ENCODE measurements at places on chromosomes 6 and 20.

DNA sequence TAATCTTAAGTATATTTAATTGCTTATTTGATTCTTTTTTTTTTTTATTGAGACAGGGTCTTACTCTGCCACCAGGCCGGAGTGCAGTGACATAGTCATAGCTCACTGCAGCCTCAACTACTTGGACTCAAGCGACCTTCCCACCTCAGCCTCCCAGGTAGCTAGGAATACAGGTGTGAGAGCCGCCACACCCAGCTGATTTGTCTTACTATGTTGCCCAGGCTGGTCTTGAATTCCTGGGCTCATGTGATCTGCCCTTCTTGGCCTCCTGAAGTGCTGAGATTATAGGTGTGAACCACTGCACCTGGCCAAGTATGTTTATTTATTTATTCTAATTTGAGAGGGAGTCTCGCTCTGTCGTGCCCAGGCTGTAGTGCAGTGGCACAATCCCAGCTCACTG, 38.2 kb downstream of the PTPN1 start:
- no peak for DNase-seq

- DNase-seq = peak; percentile 22
These were observed 208.8 kb downstream of the RNF144B start for GRCh38 chr6:18595774-18596530.

- no peak for DNase-seq
These were observed 153.6 kb downstream of the BMP2 start for GRCh38 chr20:6920991-6921613.

DNA sequence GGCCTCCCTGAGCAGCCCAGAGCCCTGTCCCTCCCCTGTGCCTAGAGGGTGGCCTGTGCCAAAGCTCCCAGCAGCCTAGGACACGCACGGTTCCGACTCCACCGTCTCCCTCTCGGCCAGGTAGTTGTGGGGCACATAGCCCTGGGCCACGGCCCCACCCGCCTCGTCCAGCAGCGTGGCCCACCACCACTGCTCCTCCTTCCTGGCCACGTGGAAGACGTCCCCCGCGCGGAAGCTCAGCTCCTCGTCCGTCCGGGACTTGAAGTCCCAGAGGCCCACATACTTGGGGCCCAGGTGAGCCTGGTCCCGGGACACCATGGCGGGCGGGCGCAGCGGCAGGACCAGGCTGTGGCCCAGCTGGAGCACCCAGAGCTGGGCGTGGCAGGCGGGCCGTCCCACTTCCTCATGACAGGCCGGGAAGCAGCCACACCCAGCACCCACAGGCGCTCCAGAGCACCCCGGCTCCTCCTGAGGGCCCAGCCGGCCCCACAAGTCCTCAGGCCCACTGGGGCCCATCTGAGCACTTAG, at the start of gene PTK6:
Gene PTK6, minus strand, starts transcription at position 380 of the 528 bp plus-strand sequence. Its CDS starts 62 bp downstream, at position 318.
- no peak for DNase-seq

- DNase-seq = no peak
These were observed 105.3 kb upstream of the TAB2 start for GRCh38 chr6:149212206-149212605.

- DNase-seq = no peak
These were observed 18.6 kb upstream of the MYT1 start for GRCh38 chr20:64145458-64146300.

DNA sequence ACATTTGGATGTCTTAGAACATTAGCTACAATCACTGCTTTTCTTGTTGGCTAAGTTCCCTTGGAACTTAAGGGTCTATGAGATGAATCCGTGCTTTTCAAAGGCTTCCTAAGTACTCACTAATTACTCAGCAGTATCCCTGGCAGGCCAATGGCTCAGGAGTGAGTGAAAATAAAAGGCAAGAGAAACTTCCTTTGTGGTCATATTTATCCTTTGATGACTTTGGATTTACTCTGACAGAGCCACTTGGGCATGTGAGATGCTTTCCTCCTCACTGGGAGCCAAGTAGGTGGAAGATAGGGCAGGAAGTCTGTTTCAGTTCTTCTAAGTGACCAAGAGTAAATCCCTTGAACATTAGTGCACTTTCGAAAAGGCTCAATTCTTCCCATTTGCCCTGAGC, 224.3 kb upstream of the FOXA2 start:
- no peak for DNase-seq

DNA sequence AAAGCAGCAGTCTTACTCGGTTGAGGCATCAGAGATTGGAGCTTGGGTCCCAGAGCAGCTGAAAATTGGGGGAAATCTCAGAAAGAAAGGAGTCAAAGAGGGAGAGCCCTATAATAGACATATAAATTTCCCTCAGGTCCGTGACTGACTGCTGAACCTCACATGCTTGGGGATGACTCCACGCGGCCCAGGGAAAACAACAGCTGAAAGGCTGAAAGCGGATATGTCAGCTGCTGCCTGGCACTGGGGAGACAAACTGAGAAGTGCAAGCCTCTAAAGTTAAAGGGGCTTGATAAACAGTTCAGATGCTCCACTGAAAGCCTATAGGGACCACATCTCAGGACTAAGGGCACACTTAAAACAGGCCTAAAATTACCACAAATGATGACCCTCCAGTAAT, 255.9 kb upstream of the RIN2 start:
- no peak for DNase-seq

- no peak for DNase-seq
These were observed 827.5 kb upstream of the CITED2 start for GRCh38 chr6:140201787-140202458.

GRCh38 chr6:83097675-83098074, 30.2 kb downstream of the DOP1A start:
- DNase-seq = no peak

DNA sequence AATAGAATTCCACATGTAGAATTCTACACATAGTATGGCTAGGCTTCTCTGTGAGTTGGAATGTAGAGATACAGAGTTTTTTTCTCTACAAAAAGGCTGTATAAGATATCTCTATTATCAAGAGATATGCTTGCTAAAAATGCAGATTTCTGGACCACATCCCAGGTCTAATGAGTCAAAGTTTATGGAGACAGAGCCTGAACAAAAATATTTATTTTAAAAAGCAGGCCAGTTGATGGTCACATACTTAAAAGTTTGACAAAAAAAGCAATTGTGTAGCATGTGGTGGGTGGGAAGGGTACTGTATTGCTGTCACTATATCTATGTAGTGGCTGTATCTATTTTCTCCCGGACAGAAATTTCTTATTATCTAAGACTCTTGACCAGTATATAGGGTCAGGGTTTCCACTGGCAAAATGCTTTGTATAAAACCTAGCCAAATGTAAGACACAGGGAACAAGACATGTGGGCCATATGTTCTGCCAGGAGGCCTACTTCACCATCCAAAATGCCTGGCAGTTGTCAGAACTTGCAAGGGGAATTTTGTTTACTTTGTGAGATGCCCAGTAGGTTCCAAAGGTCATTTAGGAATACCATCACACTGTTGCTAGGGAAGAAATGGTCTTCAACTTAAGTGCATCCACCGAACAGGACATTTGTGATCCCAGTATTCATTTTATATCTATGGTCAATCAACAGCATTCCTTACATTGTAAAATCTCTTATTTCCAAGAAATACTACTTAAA, 60.6 kb downstream of the SHPRH start:
- DNase-seq = no peak

- no peak for DNase-seq
These were observed 13.8 kb upstream of the TLDC2 start for GRCh38 chr20:36861875-36862801.

GRCh38 chr6:40794586-40794985, 207.4 kb upstream of the LRFN2 start:
- no peak for DNase-seq

DNA sequence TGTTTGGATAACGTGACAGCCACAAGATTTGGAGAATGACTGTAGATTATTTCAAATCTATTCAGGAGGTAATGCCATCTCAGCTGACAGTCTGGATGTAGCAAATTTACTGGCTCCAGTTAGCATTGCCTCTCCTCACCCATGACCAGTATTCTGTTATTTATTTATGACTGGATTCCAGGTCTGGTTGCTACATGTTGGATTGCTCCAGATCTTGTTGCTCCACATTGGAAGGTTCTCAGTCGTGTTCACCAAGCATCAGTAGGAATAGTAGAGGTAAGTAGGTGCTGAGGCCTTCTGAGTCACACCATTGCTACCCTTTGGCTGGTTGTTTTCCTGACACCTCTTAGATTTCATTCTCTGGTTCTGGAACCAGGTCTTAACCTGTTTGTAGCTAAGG, 69.5 kb upstream of the ELOVL5 start:
- no peak for DNase-seq

DNA sequence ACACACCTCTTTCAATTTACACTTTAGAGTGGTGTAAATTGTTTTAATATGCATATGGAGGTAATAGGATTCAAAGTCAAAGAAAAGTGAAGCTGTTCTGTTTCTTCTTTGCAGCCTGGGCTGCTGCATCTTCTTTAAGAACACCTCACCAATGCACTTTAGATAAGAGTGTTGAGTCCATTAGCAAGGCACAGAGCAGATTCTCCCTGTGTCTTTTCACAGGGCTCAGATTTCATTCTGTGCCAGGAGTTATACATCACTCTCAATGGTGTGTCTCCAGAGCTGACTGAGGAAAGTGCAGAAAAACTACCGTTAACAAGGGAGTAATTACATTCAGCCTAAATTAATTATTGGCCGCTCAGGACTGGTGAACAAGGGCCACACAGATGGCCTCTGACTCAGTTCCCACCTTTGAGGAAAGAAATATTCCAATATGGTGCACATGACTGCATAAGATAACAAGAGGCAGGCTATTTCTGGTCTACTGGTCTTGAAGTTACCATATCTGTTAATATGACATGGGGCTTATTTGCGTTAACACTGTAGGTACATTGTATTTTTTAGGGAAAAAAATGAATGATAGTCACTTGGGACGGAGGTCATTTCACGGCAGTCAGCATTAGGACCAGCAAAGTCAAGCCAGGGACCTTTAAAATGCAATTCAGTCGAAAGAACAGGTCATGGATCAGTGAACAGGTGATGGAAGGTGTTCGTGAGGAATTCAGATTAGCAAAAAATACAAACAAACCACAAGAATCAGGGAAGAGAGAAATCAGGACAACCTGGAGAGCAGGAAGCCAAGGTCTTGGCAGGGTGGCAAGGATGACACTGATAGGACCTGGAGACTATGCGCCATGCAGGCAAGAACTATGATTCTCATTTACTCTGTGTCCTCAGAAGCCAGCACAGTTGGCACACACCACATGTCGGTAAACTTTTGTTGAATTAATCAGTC, 203.7 kb downstream of the TBX18 start:
- no peak for DNase-seq

- DNase-seq = no peak
These were observed 54.9 kb downstream of the PRR18 start for GRCh38 chr6:166253281-166253681.

DNA sequence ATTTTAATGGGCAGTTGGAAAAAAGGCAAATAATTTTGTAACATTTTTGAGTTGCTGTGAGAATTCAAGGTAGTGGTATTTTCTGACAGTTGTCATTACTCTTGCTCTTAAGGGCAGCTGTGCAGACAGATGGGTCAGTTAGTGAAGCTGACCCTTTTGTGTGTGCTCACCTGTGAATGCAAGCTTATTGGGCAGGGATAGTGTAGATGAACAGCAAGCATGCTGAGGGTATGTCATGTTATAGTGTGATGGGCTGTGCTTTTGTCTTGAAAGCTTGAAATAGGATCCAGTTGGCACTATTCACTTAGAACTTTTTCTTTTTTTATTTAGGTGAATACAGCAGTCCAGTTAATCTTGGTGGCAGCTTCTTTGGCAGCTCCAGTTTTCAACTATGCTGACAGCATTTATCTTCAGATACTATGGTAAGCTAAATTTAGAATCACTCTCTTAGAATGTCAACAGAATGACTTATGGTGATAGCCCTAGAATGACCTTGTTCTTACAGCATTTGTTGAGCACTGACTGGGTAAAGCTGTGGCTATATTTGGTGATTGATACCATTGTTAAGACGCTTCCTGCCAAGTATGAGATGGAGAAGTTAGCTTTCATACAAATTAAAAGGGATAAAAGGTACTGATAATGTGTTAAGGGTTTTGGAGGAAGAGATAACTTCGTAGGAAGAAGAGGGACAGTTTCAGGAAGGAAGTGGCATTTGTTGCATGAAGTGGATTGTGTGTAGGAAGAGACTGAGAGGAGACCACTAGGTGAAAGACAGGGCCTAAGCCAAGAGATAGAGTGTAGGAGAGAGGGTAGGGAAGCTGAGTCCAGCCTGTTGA, 19.5 kb downstream of the LRRN4 start:
- DNase-seq = no peak

GRCh38 chr6:133277900-133278545, 36.9 kb downstream of the EYA4 start:
- DNase-seq = no peak

DNA sequence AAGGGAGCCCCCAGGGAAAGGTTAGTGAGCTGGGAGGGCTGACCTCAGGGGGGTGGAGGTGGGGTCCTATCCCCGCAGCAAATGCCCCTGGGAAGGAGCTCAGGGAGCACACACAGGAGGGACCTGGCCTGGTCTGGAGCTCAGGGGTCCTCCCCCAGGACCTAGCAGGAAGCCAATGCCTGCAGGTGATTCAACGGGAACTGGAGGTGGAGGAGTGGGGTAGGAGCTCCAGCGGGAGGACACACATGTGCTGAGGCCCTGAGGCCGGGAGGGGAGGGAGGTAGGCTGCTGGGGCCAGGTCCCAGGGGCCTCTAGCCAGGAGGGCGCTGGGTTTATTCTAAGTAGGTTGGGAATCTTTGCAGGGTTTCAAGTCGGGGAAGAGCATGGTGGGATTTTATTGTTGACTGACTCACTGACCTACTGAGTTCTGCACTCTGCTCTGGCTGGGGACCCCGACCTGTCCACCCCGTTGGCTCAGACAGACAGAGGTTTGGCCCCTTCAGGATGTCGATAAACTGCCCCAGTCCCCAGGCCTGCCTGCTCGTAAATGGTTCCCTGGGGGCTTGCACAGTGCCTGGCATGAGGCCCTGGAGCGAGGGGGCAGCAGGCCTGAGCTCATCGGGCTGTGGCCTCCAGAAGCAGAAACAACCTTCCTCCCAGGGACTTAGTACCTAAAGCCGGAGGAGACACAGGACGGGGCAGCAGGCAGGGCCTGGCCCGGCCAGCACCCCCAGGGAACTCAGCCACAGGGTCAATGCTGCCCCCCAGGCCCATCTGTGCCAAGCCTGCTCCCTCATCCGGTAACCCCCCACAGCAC, 62.3 kb downstream of the RIPOR3 start:
- DNase-seq = no peak

DNA sequence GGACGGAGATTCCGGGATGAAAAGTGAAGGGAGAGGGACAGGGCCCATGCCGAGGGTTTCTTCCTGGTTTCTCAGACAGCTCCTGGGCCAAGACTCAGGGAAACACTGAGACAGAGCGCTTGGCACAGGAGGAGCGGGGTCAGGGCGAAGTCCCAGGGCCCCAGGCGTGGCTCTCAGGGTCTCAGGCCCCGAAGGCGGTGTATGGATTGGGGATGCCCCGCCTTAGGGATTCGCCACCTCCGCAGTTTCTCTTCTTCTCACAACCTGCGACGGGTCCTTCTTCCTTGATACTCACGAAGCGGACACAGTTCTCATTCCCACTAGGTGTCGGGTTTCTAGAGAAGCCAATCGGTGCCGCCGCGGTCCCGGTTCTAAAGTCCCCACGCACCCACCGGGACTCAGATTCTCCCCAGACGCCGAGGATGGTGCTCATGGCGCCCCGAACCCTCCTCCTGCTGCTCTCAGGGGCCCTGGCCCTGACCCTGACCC, 55.0 kb upstream of the HLA-A start:
- DNase-seq = no peak

GRCh38 chr6:149456311-149457021, 28.3 kb downstream of the ZC3H12D start:
- DNase-seq = no peak

- peak; percentile 75 for DNase-seq
These were observed 124.7 kb downstream of the TMEM242 start for GRCh38 chr6:157198425-157199279.

GRCh38 chr20:8443464-8444072, 311.5 kb downstream of the PLCB1 start:
- DNase-seq = no peak

Measured in NCI-H1436 treated with DMSO at 0.1 percent for 48 hours (cell line).